Lung microvascular endothelial cell (primary cell): ENCODE measurements at places on chromosomes 16 and 17. TPM values are rescaled to one million over a fixed set of nuclear protein-coding genes. Genes with fewer than 3 reads are reported as not detected.

DNA sequence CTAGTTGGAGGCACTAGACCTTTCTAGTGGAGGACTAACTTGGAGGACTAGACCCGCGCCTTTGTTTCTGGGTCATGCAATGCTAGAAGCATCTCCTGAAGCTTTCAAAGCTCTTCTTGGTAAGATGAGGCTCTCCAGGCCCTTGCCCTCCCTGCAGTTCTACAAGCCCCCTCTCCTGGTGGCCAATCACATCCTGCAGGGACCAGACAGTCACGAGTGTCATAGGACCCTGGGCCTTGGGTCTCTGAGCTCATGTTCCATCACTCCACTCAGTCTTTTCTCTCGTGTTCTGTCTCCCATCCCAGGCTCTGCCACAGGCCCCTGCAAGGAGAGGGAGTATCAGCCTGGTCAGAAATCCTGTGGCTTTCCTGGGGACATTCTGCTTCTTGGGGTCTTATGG, 119.6 kb downstream of the CYLD start:
- no peak for DNase-seq

The HLF gene
- total RNA-seq: not detected in 2 replicates

GRCh38 chr17:40841246-40841645, 18.8 kb upstream of the KRT10 start:
- DNase-seq: no peak

GRCh38 chr17:75684924-75685323, 17.8 kb downstream of the SAP30BP start:
- no peak for DNase-seq

The NOXO1 gene
- under 0.01 TPM in 2 replicates for total RNA-seq

GRCh38 chr17:50258647-50259476, 15.4 kb upstream of the TMEM92 start:
- DNase-seq: no peak

DNA sequence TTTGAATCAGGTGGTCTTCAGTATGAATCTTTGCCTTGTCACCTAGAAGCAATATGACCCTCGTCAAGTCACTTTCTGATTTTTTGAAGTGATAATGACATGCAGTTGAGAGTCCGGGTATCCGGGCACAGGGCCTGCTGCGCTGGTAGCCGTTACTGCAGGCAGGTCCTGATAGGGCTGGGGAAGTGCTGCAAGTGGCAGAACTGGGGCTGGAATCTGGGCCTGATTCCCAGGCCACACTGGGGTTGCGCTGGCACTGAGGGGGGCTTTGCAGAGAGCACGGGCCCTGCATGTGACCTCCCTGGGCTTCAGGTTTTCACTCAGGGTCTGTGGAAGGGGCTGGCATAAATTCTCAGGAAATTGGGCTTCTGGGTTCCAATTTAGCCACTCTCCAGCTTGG, 3.0 kb downstream of the PPP4C start:
- no peak for DNase-seq

GRCh38 chr16:19926449-19927390, 42.1 kb upstream of the GPRC5B start:
- peak; percentile 20 for DNase-seq

DNA sequence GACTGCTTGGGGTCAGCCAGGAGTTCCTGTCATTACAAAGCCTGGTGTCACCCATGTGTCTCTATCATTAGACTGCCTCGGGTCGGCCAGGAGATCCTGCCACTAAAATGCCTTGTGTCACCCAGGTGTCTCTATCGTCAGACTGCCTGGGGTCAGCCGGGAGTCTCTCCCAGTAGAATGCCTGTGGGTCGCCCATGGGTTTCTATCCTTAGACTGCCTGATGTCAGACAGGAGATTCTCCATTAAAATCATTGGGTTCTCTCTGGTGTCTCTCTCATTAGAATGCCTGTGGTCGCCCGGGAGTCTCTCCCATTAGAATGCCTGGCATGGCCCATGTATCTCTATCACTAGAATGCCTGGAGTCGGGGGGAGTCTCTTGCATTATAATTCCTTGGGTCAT, 2231.0 kb downstream of the TP53TG3F start:
- DNase-seq: no peak

DNA sequence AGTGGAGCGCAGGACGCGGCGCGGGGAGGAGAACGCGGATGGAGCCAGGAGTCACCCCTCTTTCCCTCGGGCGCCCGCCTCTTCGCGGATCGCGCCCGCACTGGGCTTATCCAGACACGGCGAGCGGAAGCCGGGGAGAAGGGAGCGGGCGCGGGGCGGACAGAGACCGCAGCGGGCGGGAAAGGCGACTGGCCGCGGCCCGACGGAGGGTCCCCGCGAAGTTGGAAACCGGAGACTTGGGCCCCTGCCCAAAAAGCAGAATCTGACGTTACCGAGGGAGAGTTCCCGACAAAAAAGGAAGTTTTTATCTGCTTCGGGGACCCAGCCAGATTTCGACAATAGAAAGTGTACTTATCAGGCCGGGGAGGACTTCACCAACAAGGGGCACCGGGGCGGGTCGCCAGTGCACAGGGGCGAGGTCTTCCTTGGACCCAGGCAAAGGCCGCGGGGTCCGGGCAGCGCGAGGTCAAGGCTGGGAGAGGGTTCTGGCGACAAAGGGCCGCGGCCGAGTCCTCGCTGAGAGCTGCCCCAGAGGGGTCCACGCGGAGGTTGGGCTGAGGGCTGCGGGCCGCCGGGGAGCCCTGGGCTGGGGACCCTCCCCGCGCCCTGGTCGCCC, 519 bp downstream of the ST6GALNAC2 start:
- DNase-seq: no peak
